AG04450 (cell line): ENCODE measurements at places on chromosomes 7 and 10.

DNA sequence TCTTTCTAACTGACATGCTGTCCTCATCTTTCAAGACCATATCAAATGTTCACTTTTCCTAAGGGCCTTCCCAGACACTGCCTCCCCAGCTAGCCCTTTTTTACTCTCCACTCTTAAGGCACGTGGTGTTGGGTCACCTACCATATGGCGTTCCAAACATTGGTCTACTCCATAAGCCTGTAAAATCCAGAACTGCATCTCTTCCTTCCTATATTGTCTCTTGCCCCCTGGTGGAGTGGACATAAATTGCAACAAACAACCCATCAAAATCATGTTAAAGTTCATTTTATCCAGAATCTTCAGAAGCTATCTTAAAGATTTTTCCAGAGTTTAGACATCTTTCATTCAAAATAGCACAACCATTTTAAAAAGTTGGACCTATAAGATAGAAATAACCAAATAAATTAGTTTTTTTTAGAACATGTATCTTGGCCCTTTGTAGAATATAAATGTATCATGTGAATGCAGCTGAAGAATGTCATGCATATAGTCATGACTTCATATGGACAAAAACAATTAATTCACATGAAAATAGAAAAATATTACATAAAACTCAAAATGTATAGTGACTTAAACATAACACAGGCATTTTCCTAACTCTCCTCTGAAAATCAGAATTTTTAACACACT lies 180.6 kb upstream of the CHRM2 start:
- peak; percentile 3 for DNase-seq

DNA sequence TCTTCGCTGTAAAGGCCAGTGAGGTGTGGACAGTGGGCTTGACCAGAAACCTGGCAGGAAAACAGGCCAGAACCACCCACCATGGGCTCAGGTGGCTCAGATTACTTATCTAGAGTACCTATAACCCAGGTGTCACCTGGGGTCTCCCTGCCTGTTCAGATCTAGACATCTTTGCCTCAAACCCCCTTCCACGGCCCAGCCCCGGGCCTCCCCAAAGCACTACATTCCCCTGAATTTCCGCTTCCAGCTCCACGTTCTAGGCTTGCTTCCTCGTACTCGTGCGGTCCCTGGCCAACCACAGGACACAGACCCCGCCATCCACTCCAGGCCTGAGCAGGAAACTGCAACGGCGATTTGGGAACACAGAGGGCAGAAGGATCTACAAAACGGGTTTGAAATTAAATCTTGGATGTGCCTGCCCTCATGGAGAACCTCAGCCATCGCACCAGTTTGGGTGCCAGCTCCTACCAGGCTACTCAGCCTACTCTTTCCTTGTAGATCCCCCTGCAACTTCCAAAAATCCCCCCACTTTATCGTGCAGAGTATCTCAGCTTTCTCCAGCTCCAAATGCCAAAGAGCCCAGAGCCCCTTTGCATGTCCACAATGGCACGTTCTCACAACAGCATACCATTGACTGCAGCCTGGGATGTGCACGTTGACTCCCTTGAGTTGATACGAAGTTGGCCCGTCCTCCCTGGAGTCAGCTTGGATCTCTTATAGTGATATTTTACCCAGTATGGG lies 62.7 kb upstream of the CACUL1 start:
- DNase-seq, result no peak

DNA sequence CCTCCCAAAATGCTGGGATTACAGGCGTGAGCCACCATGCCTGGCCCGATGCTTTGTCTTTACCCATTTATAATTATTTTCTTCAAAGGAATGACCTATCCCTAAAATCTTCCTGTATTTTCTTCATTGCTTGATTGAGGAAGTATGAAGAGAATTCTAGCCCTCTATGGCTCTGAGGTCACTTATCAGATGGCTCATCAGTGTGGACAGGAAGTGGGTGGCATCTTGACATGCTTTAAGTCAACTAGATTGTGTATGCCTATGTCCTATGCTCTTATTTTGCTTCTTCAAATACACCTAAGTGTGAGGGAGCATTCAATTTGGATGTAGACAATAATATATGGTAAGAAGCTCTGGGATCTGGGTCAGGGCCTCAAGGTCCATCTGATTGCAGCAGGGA lies 1020.5 kb downstream of the LRMDA start:
- no peak for DNase-seq

DNA sequence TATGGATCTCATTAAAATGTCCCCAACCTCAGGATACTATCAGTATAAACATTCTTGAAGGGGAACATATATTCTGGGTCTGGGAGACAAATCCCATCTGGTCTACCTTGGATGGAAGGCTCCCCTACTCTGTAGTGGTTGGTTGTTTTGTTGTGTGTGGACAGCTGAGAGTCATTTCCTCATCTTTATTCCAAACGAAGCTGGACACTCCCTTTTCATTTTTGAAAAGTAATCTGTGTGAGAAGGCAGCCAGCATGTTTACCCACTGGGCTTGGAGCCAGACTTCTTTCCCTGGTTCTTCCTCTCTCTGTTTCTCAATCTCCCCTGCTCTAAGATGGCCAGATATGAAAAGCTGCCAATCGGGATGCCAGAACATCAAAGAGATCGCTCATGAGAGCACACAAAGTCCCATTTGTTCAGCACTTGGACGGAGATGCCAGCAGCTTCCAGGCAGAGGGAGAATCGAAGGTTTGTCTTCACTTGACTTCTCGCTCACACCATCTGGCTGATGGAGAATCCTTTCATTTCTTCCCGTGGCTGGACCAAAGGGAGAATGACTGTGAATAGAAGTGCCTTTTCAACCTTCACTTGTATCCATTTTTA lies 108.1 kb upstream of the AGR3 start:
- DNase-seq, result peak; percentile 61

DNA sequence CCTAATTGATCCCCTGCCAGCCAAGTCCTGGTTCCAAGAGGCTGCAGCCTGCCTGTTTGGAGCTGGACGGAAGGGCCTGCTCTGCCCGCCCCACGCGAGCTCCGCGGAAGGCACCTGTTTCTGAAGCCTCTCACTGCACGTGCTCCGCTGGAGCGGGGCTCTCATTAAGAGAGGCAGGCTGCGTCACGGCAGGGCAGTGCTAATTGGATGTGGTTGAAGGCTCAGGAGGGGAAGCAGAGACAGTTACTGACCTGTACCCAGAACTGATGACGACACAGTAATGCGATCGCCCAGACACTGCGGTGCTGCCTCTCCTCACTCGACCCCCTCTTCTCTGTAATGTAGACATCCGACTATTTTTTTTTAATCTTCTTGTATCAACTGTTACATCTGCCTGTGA lies 411.1 kb upstream of the MGMT start:
- DNase-seq, result no peak

- no peak for DNase-seq
These were observed 510 bp downstream of the ZSWIM8 start for GRCh38 chr10:73785721-73786511.

DNA sequence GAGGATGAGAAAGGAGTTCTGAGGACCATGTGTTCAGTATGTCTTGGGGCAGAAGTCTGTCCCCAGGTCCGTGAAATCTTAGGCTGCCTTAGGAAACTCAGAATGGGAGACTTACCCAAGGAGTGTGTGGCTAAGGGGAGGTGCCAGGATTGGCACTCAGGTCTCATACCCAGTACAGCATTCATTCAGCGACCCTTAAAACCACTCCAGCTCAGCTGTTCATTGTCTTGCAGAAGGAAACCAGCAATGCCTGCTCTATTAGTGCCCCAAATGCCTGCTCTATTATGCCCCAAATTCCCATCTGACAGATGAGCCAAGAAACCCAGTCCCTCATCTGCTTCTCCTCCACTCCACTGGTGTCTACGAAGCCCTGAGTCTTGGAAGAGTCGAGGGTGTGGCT lies 147.8 kb downstream of the NEURL1 start:
- no peak for DNase-seq

DNA sequence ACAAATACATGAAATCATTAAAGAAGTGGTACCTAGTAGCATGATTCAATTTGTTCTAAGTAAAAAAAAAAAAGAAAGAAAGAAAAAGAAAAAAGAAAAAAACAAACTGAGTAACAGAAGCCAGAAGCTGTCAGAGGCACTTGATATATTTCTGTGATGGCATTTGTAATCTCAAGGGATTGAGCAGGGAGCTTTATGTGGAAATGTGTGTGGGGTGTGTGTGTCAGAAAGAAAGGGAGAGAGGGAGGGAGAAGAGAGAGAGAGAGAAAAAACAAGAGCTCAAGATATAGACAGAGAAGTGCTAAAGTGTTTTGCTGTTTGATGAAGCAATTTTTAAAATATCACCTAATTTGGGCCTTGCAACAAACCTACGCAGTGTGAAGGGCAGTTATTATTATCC lies 357.6 kb upstream of the PCDH15 start:
- no peak for DNase-seq

- no peak for DNase-seq
These were observed 85.4 kb upstream of the RSU1 start for GRCh38 chr10:16902606-16903005.

- no peak for DNase-seq
These were observed 211.5 kb downstream of the GPAM start for GRCh38 chr10:111972109-111972508.

GRCh38 chr7:28528899-28529298 lies 116.6 kb downstream of the CREB5 start:
- DNase-seq, result no peak

- no peak for DNase-seq
These were observed 873.7 kb downstream of the NXPH1 start for GRCh38 chr7:9307131-9307530.

GRCh38 chr7:123215350-123215749 lies 15.6 kb upstream of the SLC13A1 start:
- DNase-seq, result no peak
